NCI-H1417 (cell line): ENCODE measurements at places on chromosomes 3 and 15.
A peak's percentile ranks its signal among the peaks of the same experiment; 100 is the strongest.

DNA sequence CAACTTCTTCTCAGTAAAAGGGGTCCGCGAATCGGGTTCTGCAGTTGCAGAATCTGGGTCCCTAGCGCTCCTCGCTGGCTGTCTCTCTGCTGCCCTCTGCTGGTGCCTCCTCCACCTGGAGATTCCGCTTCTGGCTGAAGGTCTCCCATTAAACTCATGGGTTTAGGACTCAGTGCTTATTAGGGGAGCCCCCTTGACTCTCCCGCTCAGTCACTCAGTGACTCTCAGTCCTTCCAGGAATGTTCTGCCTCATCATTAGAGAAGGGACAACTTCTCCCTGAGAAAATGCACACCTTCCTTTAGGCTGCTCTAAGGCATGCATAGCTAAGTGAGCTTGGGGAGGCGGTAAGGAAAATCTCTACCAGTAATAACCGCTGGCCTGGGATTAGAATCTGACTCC lies 7.1 kb downstream of the CPN2 start:
- DNase-seq = peak; percentile 27

DNA sequence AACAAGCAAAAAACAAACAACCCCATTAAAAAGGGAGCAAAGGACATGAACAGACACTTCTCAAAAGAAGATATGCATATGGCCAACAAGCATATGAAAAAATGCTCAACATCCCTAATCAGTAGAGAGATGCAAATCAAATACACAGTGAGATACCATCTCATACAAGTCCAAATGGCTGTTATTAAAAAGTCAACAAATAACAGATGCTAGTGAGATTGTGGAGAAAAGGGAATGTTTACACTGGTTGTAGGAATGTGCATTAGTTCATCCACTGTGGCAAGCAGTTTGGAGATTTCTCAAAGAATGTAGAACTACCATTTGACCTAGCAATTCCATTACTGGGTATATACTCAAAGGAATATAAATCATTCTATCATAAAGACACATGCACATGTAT lies 44.5 kb downstream of the RIOX2 start:
- no peak for DNase-seq

DNA sequence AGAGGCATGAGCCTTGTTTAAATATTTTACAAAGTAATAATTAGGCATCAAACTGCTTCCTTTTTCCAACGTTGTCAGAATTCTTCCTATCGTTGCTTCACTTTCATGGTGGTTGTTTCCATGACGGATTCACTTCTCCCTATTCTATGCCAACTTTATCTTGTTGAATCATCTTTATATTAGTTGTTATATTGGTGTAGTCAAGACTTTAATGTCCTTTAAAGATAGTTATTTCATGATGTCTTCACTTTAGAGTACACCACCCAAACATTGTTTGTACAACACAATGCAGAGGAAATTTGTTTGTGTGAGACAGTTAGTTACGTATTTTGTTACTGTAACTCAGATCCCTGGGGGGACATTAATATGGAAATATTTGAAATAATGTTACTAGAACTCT lies 61.9 kb downstream of the CRYBG3 start:
- no peak for DNase-seq

DNA sequence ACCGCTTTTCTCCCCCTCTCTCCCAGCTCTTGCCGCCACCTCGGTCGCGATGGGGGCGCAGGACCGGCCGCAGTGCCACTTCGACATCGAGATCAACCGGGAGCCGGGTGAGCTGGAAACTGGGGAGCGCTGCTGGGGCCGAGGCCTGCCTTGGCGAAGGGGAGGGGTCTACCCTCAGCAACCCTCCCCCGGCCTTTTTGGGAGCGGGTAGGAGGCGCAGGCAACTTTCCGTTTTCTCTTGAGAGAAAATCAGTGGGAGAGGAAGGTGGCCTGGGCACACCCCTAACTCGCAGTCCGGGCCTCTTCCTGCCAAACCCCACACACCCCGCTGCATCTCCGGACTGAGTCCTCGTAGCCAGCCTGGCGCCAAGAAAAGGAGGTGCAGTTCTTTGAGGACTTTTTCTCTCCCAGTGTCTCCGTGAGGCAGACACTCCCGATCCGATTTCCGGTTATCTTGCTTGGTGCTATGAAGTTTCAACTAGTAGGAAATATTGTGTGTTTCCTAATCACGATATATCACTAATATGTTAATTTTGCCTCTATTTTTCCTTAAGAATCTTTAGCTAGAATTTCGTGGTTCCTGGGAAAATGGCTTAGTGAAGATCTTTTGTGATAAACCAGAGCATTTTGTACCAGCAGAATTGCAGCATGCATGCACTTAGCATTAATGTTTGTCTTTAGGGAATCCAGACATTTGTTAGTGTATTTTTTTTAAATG lies 631 bp downstream of the NKTR start:
- peak; percentile 61 for DNase-seq

GRCh38 chr15:61198722-61199121 lies 30.4 kb downstream of the RORA start:
- DNase-seq = no peak

DNA sequence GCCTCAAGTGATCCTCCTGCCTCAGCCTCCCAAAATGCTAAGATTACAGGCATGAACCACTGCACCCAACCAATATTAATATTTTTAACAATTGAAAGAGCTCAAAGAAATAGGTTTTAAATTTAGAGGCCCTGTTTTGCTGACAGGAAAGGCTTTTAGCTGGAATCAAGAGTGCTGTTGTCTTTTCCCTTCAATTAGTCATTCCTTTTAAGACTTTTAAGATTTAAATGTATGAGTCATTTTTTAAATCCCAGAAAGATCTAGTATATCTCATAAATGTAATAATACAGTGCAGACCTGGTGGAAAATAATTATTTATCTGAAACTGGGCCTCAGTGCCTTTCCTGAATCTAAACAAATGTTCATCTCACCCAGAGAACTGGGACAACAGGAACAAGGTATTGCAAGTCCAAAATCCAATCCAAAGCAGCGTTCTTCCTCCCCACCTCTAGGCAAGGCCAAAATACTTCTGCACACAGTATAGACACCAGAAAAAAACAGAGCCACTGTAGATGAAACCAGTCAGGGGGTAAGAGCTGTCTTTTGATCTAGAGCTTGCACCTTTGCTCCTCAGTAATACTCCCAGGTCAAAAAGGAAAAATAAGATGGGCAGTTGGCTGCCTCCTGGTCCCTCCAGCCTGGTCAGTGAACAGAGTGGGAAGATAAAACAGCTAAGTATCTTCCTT lies 14.4 kb downstream of the AGTR1 start:
- DNase-seq = no peak
